Activated CD4-positive, alpha-beta T cell treated with anti-CD3 and anti-CD28 coated beads for 36 hours (primary cell): ENCODE measurements at places on chromosomes 4 and X.
A peak's percentile ranks its signal among the peaks of the same experiment; 100 is the strongest.

DNA sequence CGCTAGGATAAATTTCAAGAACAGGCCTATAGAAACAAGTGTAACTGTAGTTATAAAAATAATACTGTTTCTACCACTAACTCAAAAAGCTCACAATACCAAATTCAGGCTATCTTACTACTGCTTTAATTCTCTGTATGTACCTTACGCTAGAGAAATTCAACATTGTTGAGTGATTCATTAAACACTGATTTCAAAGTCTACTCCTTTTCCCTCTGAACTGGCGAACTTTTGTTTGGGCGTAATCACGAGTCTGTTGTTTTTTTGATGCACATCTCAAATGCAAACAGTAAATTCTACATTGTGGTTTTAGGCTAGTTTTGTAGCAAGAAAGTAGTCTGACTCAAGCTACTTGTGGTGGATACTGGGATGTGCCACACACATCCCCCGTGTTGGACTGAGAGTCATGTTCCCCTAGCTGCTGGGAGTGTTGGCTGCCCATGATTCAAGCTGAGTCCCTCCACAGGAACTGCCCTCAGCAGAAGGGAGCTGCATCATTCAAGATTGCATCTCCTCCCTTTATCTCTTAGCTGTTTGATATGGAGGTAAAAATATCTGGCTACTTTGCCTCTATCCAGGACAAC, 406.1 kb downstream of the RAPGEF2 start:
- no peak for DNase-seq

- peak; percentile 27 for DNase-seq
Measured at GRCh38 chr4:168437192-168437943, 42.9 kb downstream of the DDX60L start.

- no peak for DNase-seq
Measured at GRCh38 chrX:133660281-133660680, 245.0 kb upstream of the GPC4 start.

- DNase-seq, result no peak
Measured at GRCh38 chr4:79209081-79209480, 116.8 kb downstream of the NAA11 start.

GRCh38 chrX:41789374-41789773, 65.4 kb downstream of the GPR82 start:
- no peak for DNase-seq

- DNase-seq, result no peak
Measured at GRCh38 chr4:25013756-25014661, 16.7 kb downstream of the LGI2 start.

DNA sequence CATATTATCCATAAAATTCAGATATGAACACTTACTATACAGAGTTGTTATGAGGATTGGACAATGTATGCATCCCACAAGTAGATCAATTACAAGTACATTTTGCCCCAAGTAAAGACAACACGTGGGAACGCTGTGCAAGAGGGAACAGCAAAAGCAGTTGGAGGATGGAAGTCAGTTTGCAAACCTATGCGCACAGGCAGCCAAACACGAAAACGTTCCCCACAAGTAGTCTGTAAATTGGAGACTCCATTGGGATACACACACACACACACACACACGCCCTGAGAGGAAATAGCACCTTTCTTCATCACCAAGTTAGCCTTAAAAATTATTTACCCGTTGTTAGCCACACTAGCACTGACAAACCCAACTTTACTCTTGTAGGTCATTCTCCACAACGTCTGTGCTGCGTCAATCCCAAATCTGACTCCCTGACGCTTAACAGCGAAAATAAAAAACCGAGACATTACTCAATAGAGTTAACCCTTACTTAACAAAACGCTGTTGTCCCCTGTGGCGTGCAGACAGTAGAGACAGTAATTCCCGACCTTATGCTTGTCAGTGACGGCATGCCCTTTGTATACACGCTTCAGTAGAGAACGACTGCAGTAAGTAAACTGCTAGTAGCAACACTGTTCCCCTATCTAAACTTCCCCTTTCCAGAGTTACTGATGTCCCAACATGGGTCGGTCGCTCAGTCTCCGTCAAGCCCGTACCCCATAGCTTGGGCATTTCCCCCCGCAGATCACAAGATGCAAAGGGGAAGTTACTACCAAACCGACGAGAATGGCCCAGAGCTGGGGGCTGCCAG, 730 bp downstream of the MANBA start:
- peak; percentile 56 for DNase-seq

DNA sequence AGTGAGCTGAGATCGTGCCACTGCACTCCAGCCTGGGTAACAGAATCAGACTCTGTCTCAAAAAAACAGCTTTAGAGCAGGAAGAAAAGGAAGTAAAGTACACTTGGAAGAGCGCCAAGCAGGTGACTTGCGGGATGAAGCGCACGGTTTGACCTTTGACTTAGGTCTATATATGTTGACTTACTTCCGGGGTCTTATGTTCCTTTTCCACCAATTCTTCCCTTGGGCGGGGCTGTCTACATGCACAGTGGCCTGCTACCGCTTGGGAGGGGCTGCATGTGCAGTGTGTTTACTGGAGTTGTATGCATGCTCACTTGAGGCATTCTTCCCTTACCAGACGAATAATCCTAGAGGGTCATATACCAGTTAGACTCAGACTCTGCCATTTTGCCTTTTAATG, 108.6 kb downstream of the APOOL start:
- DNase-seq, result no peak

- peak; percentile 52 for DNase-seq
Measured at GRCh38 chr4:109302361-109303139, at the start of gene COL25A1. Gene COL25A1, minus strand, starts transcription at chr4:109302658.

- no peak for DNase-seq
Measured at GRCh38 chr4:107215222-107215621, 179.1 kb upstream of the DKK2 start.

DNA sequence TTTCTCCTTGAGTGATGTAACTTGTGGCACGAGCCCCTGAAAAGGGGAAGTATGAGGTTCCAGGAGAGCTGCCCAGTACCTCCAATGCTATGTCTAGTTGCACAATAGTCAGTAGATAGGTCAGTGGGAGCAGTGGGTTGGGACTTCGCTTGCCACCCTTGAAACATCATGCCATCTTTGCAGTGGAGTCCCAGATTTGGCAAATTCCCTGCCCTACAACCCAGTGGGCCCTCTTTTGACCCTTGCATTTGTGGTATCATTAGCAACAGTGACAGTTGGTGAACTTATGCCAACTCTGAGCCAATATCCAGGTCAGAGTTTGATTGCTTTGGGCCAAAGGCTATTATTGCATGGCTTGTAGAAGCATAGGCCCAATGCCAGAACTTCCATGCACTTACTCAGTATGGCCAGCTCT, 12.3 kb downstream of the FHL1 start:
- DNase-seq, result no peak

DNA sequence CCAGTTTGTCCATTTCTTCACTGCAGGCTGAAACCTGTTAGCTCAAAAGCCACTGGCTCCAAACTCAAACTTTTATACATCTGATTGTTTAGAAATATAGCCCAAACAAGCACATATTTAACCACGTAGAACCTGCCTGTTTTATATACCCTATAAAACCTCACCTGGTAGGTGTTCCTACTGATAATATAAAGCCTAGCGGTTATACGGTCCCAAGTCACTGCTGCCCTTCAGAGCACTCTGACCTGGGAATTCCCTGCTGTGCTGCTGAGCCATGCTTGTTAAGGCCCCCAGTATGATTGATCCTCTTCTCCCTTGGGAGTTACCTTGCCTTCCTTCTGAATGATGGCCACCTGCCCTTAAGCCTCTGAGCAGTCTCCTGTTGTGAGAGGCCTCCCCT, 432.8 kb upstream of the LCORL start:
- DNase-seq, result no peak

GRCh38 chr4:2847302-2847871, 3.7 kb downstream of the ADD1 start:
- no peak for DNase-seq

DNA sequence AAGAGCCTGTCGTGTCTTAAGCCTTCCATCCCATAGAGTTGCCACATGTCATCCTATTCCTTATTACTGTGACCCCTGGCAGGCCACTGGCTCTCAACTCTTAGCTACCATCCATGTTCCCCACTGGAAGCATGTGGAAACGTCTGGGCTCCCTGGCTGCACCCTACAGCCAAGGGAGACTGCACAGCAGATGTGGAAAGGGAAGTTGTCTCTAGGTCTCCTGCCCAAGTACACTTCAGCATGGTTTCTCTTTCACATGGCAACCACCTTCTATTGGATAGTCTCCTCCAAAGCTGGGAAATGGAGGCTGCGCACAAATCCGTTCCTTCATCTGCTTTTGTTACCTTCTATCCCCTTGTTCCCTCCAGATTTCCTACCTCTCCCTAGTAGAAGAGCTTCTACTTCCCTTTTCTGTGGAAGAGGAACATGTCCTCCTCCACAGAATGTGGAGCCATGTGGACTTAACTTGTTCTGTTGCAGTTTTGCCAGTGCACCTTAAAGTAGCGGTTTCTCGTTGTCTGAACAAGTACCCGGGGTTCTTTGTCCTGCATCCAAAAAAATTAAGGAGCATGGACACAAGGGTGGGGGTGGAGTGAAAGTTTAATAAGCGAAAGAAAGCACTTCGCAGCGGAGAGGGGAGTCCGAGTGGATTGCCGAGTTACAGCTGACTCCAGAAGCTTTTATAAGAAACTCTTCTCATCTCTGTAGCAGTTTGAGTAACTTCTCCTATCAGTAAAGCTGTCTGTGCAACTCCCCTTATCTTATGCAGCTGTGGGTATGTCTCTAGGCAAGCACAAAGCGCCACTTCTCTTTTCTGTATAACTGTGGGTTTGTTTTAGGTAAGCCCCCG, 52.5 kb downstream of the HMGB2 start:
- DNase-seq, result no peak

GRCh38 chr4:147222906-147223305, 258.0 kb upstream of the EDNRA start:
- no peak for DNase-seq

- no peak for DNase-seq
Measured at GRCh38 chrX:119622356-119623232, 16.4 kb upstream of the NKRF start.

DNA sequence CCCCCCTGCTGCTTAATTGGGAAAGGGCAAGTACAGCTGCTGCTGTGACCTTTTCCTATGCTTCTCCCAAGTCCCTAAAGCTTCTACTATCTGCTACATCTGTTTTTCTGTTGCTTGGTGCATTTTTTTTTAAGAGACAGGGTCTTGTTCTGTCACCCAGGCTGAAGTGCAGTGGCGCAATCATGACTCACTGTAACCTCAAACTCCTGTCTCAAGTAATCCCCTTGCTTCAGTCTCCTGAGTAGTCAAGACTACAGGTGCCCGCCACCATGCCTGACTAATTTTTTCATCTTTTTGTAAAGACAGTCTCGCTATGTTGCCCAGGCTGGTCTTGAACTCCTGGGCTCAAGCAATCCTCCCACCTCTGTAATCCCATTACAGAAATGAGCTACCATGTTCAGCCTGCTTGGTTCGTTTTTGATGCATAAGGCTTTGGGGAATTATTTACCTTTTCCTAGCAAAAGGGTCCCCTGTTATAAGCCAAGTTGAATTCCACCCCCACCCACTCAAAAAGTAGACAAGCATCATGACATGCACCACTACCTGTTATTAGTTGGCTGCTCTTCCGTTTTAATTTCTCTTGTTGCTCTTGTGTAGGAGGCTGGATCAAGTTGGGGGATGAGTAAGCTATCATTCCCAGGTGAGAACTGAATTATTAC, 39.6 kb downstream of the DGKK start:
- peak; percentile 4 for DNase-seq

DNA sequence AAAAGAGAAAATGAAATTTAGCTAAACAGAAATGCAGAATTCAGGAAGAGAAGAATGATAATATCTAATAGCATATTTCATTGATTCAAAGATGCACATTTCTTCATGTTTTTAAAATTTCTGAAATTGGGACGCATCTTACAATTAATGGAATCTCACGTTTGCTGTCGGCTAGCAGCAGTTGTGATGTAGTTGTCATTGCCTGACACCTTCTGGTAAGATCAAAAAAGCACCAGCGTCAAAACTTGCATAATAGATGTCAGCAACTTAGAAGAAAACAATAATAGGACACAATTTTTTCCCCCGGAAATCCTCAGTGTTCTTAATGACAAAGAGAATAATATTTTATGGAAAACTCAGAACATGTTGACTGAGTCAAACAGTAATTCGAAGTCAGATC, 29.8 kb upstream of the SLC7A3 start:
- DNase-seq, result no peak

GRCh38 chrX:136032370-136032769, 47.1 kb downstream of the SLC9A6 start:
- no peak for DNase-seq

DNA sequence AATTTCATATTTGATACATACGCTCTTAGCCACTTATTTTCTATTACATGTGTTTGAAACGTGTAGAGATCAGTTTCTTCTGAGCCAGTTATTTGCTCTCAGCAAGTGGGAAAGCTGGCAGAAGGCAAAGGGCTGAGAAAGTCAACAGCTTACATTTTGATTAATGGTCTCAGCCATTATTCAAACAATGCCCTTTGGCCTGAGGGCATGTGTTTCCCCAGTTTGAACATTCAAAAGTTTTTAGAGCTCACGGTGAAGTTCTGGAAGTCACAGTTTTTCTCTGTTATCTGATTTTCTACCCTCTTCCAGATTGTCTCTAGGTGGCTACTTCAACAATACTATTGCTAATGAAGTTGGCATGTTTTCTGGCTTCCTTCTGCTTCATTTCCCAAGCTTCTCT, 591.8 kb upstream of the CPEB2 start:
- no peak for DNase-seq

- DNase-seq, result peak; percentile 74
Measured at GRCh38 chr4:7183161-7183560, 9.2 kb upstream of the SORCS2 start.

DNA sequence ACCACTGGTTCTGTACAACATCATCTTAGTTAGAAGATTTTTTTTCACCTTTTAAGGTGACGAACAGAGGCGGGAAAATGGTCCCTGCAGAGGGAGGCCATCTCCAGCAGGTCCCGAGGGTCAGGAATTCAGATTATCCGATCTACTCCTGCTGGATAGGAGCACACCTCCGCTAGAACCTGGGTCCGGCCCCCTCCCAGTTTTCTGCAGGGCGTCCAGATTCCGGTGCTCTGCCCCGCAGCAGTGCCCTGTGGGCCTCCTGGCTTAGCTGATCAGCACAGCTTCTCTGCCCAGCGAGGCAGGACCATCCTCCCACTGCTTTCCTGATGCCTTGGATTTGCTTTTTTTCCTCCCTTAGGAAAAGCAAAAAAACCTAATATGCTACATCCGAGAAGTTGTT, 2.3 kb downstream of the TBL1X start:
- no peak for DNase-seq

- DNase-seq, result no peak
Measured at GRCh38 chrX:68180579-68180978, 252.7 kb downstream of the OPHN1 start.

GRCh38 chr4:48968814-48969213, 17.3 kb upstream of the CWH43 start:
- no peak for DNase-seq

- no peak for DNase-seq
Measured at GRCh38 chr4:17875402-17876070, 64.8 kb downstream of the NCAPG start.

GRCh38 chr4:137203601-137204000, 328.7 kb downstream of the PCDH18 start:
- DNase-seq, result no peak

- no peak for DNase-seq
Measured at GRCh38 chrX:42585842-42586621, 191.9 kb downstream of the PPP1R2C start.

GRCh38 chr4:109730619-109731545, 1.0 kb upstream of the PLA2G12A start:
- DNase-seq, result no peak

GRCh38 chrX:70293621-70294020, 3.7 kb downstream of the KIF4A start:
- DNase-seq, result no peak
